Right forelimb (tissue), 1 donor: ENCODE measurements at places on chromosomes 5 and 9.

GRCh38 chr5:53991942-53992341 is 318.4 kb downstream of the ARL15 start:
- no peak for DNase-seq

- no peak for DNase-seq
Measured at GRCh38 chr5:10634562-10634961, 70.7 kb downstream of the ANKRD33B start.

- DNase-seq, result no peak
Measured at GRCh38 chr9:969310-970150, 6.9 kb upstream of the DMRT3 start.

DNA sequence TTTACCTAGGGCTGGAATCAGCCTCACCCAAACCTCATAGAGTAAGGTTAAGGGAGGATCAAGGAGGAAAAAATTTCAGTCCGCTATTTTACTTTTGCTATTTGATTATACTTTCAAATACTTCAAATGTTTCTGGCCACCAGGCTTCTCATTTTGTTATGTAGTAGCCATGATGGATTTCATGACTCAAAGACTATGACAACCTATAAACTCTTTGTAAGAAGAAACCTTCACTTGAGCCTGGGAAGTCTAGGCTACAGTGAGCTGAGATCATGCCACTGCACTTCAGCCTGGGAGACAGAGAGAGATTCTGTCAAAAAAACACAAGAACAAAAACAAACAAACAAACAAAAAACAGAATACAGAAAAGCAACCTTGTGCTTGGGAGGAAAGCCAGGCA is 293.6 kb upstream of the TNC start:
- DNase-seq, result no peak

- no peak for DNase-seq
Measured at GRCh38 chr5:68928617-68929302, 165.1 kb upstream of the SLC30A5 start.

DNA sequence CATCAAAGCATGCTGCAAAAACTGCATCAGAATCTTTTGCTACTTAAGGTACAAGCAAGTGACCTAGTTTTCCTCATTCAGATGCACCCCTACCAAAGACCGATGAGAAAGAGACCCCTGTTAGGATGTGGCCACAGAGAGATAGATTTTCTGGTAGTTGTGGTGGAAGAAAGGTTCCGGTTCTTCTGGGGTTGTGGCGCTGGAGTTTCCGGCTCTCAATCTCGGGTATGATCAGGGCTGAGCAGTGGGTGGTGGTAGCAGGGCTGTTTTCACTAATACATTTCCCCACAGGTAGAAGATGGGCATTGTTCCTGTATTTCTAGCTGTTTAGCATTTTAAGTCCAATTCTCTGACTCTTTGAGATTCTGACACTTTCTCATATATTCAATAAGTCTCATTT is 58.4 kb downstream of the PCSK1 start:
- no peak for DNase-seq

DNA sequence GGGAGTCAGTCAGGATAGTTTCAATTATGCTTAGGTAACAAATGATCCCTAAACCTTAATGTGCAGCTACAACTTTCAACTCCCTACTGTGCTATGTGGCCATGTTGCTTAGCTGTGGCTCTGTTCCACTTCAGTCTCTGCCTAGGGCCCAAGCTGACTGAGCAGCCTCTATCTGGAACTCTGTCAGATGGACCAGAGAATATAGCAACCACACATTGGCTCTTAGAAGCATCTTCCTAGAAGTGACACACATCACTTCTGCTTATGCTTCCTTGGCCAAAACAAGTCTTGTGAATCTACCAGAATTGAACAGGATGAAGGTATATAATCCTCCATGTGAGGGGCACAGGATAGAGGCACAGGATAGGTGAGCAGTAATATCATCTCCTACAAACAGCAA is 36.7 kb upstream of the TNC start:
- DNase-seq, result no peak

DNA sequence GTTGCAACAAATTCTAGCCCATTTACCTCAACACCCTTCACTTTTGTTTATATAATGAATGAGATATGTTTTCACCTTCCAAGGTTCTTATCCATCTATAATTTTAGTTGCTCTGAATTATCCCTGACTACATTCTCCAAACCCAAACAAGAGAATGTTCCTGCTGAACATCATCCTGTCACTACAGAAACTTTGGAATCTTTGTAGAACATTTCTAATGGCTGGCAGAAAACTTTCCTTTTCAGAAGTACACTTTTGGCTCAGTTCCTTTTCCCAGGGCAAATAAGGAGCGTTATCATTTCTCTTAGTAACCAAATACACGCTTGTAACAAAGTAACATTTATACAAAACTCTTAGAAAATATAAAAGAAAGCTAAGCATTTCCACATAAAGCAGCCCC is 860.6 kb upstream of the SEMA6A start:
- DNase-seq, result no peak

- DNase-seq, result no peak
Measured at GRCh38 chr9:124940521-124940893, 376 bp downstream of the GOLGA1 start.

DNA sequence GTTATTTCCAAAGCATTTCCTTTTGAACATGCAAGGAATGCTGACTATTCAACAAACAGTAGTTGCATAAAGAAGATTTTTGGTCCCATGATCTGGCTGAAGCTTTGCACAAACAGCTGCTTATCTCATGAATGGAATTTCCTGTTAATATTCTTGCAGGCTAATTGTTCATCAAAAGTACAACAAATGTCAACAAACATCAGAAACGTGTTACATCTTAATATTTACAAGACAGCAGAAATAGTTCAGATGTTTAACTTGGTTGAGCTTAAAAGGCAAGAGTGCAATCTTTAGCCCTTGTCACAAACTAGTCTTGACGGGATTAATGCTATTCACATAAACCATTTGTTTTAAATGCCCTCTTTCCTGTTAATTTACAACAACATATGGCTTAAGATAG is 47.9 kb upstream of the BASP1 start:
- DNase-seq, result no peak

- DNase-seq, result no peak
Measured at GRCh38 chr5:39274398-39275085, 55.2 kb upstream of the FYB1 start.

GRCh38 chr9:4781408-4781807 is 11.3 kb upstream of the RCL1 start:
- no peak for DNase-seq

GRCh38 chr5:131068076-131068475 is 97.0 kb downstream of the HINT1 start:
- DNase-seq, result no peak

- DNase-seq, result no peak
Measured at GRCh38 chr5:58842852-58843251, 260.0 kb downstream of the RAB3C start.

DNA sequence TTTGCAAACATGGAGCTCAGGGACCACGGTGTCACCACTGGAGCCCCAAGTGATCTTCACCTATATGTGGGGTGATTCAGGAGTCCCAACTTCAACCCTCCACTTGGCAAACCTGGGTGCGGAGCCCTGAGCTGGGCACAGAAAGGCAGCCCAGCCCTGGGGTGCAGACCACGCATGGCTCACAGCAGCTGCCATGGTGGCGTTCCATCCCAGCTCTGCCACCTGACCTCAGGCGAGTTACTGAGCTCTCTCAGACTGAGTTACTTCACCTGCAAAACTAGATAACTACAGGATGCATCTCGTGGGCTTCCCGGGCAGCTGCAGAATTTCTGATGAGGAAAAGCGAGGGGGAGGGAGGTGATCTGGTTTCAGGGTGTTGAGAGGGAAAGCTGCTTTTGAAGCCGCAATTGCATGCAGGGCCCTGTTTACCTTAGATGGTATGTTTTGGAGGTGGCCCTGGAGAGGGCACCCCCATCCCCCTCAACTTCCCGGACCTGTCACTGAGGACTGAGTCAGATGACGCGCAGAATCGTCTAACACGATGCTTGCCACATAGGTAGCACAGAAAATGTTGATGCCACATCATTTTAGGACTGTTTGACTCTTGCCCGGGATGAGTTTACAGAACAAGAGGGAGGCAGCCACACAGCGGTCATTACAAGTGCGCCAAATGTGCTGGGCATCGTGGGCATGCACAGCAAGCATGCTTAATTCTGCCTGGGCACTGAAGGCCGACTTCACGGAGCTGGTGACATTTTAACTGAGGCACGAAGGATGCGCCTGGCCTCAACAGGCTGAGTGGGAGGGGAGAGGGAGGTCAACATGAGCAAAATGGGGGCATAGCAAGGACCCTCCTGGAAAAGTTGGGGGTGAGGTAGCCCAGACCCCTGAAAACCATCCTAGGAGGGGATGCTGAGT is 154.6 kb downstream of the COL23A1 start:
- no peak for DNase-seq

DNA sequence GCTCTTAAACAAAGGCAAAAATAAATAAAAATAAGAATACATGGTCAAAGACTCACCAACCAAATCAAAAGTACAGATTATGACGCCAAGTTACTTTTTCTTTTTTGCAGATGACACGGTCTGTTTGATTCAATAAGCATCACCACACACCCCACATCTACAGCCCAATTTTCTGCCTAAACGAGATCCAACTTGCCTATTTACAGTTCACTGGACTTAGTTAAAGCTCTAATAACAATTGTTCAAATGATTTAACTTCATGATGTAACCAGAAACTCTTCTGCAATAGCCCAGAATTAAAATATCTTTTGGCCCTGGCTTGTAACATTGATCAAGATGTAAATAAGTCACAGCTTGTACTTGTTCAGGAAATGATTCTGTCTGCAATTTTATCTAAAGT is 590.3 kb upstream of the C9orf72 start:
- no peak for DNase-seq

DNA sequence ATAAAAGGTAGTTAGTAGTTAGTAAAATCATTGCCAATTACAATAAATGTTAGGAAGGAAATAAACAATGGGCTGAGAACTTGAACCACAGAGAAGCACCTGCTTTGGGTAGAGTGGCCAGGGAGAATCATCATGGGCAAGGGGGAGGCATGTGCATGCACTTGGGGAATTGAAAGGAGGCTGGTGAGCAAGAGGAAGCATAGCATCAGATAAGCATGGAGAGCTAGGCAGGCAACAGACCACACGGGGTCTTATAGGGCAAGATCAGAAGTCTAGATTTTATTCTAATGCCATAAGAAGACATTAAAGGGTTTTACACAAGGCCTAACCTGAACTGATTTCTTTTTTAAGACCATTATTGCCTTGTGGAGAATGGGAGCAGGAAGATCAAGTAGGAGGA is 93.4 kb downstream of the PIP5K1B start:
- no peak for DNase-seq

DNA sequence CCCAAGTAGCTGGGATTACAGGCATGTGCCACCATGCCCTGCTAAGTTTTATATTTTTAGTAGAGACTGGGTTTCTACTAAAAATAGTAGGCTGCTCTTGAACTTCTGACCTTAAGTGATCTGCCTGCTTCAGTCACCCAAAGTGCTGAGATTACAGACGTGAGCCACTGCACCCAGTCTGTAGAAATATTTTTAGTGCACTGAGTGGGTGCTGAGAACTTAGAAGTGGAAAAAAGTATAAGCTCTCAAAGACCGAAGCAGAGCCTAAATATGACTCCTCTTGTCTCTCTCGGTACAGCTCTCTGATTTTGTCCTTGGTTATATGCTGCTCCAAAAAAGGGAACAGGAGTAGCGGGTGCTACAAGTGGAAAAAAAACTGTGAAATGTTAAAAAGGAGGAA is 353.8 kb upstream of the IZUMO3 start:
- DNase-seq, result no peak

GRCh38 chr9:93677048-93677571 is 100.7 kb downstream of the PHF2 start:
- no peak for DNase-seq
